ENCODE measurements at places on chromosomes 1 and 21.

- no peak for DNase-seq
These were observed 8.2 kb upstream of the DENND1B start for GRCh38 chr1:197783510-197783948.

DNA sequence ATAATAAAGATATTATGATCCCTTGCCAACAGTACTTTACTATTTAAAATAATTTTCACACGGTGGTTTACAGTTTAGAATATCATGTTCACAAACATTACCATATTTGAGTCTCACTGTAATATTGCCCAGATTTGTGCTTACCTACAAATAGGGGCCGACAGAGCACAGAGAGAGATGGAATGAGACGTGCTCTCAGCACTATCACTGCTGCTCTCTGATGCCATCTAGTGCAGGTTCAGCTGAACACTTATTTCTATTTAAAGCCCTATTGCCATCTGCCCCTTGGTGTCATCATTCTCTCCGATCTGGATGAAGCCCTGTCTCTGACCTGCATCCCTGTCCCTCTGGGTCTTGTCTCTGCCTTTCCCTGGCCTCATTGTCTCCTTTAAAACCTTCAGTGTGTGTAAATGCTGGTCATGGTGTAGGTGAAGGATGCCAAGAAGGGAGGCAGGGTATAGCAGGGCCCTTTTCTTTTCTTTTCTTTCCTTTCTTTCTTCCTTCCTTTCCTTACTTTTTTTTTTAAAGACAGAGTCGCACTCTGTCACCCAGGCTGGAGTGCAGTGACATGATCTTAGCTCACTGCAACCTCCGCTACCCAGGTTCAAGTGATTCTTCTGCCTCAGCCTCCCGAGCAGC is 6.9 kb upstream of the GPATCH4 start:
- DNase-seq = peak; percentile 48

DNA sequence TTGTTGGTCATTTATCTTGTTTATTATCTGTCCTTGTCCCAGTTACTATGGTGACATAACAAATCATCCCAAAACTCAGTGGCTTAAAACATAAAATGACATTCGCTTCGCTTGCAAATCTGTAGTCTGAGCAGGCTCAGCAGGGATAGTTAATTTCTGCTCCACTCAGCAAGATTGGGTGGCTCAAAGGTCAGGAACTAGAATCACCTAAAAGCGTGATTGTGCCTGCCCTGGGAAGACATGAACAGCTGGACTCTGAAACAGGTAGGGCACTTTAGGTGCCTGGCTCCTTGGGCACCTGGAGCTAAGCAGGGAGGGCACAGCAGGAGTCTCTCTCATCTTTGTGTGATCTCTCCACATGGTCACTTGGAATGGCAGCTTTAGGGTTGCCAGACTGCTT is 14.7 kb upstream of the TRAF3IP3 start:
- DNase-seq = no peak

DNA sequence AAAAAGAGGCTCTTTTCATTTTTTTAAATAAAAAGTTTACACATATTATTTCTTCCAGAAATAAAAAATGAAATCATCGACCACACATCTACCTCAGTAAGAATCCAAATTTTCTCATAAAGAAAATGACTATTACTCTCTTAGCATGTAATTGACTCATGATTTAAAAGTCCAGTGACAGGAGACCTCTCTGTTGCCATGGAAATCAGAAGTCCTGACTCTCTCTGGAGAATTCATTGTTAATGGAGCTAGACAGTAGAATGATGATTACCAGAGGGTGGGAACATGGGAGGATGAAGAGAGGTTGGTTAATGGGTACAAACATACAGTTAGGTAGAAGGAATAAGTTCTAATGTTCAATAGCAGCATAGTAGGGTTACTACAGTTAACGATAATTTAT is 5.0 kb upstream of the CLCA4 start:
- no peak for DNase-seq

DNA sequence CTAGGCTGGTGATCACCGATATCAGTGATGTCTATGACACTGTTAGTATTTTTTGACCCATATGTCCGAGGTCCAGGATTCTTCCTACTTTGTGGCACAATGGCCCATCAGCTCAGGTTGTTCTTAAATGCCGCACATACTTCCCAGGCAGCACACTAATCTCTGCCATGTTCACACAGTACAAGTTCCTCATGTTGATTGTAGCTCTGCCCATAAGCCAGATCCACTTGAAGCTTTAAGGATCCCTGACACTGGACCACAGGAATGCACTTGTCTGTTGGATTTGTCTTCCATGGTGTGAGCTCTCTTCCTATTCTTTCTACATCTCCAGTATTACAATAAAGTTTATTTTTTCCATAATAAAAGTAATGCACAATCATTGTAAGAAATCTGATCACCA is 69.5 kb downstream of the DDX20 start:
- no peak for DNase-seq

DNA sequence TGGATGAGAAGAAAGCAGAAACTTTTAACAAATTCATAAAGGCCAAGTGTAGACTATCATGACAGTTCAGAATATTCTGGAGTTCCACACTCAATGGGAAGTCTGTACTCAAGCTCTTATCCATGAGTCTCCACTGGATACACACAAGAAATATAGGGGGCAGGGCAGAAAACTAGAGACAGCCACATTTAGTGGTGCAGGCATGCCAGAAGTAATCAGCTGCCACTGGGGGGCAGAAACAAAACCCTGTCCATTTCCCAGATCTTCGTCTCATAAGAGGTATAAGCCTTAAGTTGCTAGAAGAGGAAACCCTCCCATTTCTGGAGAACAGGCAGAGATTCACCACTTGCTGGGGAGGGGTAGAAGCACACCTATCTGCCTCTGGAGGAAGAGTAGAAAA is 166.8 kb upstream of the GALNT2 start:
- DNase-seq = no peak

DNA sequence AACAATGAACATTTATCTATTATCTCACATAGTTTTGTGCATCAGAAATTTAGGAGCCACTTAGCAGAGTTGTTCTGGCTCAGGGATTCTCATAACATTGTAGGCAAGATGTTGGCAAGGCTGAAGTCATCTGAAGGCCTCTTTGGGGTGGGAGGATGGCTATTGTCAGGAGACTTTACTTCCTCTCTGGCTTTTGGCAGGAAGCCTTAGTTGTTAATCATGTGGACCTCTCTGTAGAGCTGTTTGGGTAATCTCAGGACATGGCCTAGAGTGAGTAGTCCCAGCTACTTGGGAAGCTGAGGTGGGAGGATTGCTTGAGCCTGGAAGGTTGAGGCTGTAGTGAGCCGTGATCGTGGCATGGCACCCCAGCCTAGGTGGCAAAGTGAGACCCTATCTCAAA is 40.2 kb downstream of the RASAL2 start:
- DNase-seq = no peak

- DNase-seq = no peak
These were observed 10.1 kb downstream of the SYT14 start for GRCh38 chr1:209948155-209948554.

DNA sequence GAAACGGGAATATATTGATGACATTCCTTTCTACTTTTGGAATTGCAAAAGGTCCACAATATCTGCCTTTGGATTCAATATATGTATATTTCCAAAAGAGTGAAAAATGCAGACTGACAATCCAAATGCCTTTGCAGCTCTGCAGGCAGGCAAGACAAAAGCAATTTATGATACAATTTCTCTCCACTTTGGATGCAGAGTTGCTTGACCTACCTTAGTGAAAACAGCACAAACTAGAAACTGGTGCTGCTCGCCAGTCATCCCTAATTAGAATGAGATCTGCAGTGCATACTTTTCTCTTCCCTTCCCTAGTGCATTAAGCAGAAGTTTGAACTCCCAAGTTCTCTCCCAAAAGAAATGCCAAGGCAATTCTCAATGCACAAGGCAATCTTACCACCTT is 56.8 kb downstream of the KIAA0319L start:
- DNase-seq = no peak

GRCh38 chr1:216437603-216438002 is 14.4 kb upstream of the USH2A start:
- DNase-seq = no peak

GRCh38 chr1:115764541-115764940 is 4.0 kb downstream of the CASQ2 start:
- no peak for DNase-seq

GRCh38 chr1:219325368-219325742 is 151.7 kb downstream of the LYPLAL1 start:
- no peak for DNase-seq

DNA sequence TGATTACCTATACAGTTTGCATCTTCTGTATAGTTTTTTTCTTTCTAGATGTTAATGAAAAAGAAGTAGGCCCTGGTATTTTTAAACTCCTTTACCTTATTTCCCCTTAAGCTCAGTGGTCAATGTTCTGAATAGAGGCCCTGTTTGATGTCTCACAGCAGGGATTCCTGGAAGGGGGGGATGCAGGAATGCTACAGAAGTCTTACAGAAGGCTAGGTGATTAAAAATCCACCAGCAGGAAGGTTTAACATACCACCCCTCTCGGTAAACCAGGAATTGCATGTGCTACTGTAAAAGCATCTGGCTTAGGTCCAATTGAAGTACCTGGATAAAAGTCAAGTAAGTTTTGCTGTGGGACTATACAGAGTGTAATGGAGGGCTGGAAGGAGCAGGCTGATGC is 78.3 kb downstream of the NOS1AP start:
- no peak for DNase-seq

DNA sequence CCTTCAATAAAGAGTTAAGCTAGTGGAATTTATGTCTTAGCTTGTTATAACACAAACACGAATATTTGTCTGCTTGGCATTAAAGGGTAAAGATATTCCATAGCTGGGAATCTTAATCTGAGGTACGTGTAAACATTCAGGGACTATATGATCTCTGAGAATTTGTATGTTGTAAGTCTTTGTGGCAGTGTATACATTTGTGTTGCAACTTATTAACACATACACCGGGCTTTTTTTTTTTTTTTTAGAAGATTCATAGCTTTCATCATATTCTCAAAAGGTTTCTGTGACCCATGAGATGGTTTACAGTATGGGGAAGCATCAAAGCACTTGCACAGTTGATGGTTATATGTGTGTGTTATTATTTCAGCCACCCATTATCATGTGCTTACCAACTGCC is 3.0 kb downstream of the GGPS1 start:
- DNase-seq = no peak

DNA sequence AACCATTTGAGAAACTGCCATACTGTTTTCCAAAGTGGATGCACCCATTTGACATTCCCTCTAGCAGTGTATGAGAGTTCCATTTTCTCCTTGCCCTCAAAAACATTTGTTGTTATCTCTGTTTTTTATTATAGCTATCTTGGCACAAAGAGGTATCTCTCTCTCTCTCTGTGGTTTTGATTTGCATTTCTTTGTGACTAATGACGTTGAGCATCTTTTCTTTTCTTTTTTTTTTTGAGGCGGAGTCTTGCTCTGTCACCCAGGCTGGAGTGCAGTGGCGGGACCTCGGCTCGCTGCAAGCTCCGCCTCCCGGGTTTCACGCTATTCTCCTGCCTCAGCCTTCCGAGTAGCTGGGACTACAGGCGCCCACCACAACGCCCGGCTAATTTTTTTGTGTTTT is 17.4 kb upstream of the ZMYM6 start:
- DNase-seq = no peak

- no peak for DNase-seq
These were observed 95.6 kb upstream of the CACNA1E start for GRCh38 chr1:181387702-181388101.

GRCh38 chr1:219882096-219882495 is 46.3 kb downstream of the SLC30A10 start:
- no peak for DNase-seq

Measured in activated T-cell treated with anti-CD3 and anti-CD28 coated beads for 48 hours (primary cell).